Activated CD8-positive, alpha-beta T cell treated with anti-CD3 and anti-CD28 coated beads, Interleukin-2, amount 10 ng/mL, durations not matched to agents 7 days and 5 days (primary cell): ENCODE measurements at places on chromosomes 13 and 19.

DNA sequence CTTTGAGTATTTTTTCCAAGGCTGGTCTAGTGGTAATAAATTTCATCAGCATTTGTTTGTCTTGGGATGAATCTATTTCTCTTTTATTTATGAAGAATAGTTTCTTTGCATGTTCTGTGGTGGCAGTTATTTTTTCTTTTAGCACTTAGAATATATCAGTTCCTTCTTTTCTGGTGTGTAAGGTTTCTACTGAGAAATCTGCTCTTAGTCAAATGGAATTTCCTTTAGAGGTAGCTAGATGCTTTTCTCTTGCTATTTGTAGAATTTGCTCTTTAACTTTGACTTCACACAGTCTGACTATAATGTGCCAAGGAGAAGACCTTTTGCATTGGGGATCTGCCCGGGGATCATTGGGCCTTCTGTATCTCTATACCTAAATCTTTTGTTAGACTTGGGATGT lies 4.1 kb upstream of the SIGLEC6 start:
- DNase-seq, result no peak

- DNase-seq, result no peak
Measured at GRCh38 chr13:94609196-94609595, 7.5 kb downstream of the GPR180 start.

GRCh38 chr19:14683439-14683838 lies 6.4 kb upstream of the ZNF333 start:
- DNase-seq, result no peak

DNA sequence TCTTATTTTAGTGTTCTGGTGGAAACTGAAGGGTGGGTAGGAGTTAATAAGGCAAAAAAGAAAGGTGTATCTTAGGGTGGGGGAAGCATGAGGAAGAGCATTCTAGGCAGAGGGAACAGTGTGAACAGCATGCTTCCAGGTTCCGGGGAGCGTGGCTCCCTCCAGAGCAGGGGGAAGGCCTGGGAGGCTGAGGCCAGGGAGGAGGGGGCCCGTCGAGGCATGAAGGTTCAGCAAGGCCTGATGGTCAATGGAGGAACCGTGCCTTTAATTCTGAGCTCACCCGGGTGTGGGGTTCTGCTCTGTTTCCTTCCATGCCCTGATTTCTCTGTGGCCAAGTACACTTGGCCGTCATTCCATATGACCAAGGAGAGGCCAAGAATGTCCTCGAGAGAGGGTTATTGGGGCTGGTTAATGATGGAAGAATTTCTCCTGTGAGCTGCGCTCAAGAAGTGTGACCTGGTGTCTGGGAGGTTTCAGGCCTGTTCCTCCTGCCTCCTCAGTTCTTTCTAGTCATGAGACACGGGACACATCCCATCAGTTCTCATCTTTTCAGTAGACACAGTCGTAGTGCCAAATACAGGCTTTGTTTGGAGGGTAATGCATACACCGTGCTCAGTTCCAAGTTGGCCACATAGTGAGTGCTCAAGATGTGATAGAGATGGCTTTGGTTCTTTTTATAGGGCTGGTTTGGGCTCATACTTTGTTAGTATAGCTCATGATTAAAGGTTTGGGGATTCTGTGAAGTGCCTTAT lies 73.6 kb downstream of the SIPA1L3 start:
- DNase-seq, result no peak

DNA sequence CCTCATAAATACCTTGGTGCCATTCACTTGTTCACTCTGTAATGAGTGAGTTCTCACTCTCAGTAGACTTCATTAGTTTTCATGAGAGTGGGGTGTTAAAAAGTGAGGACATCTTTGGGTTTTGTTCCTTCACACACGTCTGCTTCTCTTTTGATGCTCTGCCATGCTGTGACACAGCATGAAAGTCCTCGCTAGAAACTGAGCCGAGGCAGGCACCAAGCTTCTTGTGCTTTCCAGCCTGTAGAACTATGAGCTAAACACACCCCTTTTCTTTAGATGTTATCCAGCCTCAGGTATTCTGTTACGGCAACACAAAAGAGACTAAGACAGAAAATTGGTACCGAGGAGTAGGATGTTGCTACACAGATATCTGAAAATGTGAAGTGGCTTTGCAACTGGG lies 43.7 kb downstream of the ALOX5AP start:
- no peak for DNase-seq

GRCh38 chr13:83450591-83450990 lies 431.7 kb downstream of the SLITRK1 start:
- no peak for DNase-seq

DNA sequence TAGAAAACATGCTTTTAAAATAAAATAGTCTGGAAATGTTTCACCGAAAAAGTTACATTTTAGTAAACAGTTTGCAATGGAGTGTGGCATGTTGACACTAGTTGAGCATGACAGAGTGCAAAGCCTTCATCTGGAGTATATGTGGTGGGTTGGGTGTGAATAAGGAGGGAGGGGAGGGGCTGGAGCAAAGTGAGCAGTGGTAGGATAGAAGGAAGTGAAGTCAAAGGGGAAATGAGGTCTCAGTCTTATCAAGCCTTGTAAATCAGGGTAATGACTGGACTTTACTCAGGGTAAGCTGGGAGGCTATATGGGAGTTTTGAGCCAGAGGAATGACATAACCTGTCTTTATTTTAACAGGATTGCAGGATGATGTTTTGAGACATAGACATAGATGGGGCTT lies 222.8 kb downstream of the PCDH20 start:
- DNase-seq, result no peak

DNA sequence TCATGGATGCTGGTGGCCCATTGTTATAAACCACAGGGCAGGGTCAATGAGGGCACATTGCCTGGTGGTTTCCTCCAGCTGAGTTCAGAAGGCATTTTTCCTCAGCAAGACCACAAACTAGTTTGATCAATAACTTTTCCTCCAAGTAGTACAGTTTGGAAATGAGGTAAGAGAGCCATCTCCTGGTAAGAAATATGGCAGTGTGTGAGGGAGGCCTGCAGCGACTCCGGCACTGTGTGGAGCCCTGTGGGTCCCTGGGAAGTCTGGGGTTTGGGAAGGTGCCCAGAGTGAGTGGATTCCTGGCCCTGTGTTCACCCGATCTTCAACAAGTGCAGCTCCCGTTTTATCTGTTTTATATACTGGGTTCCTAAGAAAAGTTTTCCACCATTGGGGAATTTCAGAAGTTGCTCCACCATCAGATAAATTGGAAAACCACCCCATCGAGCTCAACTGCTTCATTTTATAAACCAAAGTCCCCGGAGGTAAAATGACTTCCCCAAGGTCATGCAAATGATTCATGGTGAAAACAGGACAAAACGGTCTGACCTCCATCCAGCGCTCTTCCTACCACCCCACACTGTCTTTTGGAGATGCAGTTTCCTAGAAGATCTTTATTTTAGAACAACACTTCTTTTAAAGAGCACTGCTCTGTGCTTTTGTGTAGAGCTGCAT lies 148.4 kb downstream of the KATNAL1 start:
- DNase-seq, result no peak

GRCh38 chr13:98506728-98507230 lies 70.1 kb downstream of the STK24 start:
- DNase-seq, result no peak

- DNase-seq, result no peak
Measured at GRCh38 chr13:64866331-64866730, 2363.8 kb downstream of the PCDH9 start.

- DNase-seq, result no peak
Measured at GRCh38 chr19:5454743-5455142, 474 bp upstream of the ZNRF4 start.

GRCh38 chr19:15252398-15253018 lies 20.3 kb upstream of the EPHX3 start:
- DNase-seq, result no peak

- no peak for DNase-seq
Measured at GRCh38 chr19:38019396-38019724, 112.4 kb downstream of the SIPA1L3 start.

DNA sequence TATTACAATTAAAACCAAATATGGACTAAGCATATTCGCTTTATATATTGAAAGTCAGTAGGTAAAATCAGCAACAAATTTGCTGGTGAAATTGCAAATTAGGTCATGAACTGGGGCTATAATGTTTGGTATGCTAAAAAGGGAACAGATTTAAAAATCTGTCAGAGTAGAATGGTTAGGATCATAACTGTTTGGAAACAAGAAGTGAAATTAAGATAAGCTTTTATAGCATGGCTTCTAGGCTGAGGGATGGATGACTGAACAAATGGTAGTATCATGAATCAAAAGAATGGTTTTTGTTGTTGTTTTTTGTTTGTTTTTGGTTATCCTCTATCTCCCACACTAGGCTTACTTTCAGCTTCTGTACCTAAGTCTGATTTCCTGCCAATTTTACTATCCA lies 1090.4 kb downstream of the PCDH9 start:
- DNase-seq, result no peak

DNA sequence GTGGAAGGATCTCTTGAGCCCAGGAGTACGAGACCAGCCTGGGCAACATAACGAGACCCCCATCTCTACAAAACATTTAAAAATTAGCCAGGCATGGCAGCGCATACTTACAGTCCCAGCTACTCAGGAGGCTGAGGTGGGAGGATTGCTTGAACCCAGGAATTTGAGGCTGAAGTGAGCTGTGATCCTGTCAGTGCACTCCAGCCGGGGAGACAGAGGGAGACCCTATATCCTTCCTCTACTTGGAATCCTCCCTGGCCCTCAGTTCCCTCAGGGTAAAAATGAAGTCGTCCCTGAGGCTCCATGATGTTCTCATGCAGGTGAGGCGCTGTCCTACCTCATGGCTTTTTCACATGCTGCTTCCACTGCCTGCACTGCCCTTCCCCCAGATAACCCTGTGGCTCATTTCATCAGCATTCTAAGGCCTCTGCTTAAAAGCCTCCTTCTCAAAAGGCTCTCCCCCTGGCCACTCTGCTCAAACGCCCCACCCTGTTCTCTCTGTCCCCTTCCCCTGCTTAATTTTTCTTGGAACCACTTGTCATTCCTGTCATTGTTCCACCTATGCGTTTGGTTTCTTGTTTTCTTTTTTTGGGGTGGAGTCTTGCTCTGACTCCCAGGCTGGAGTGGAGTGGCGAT lies 19.2 kb downstream of the DNM2 start:
- no peak for DNase-seq

DNA sequence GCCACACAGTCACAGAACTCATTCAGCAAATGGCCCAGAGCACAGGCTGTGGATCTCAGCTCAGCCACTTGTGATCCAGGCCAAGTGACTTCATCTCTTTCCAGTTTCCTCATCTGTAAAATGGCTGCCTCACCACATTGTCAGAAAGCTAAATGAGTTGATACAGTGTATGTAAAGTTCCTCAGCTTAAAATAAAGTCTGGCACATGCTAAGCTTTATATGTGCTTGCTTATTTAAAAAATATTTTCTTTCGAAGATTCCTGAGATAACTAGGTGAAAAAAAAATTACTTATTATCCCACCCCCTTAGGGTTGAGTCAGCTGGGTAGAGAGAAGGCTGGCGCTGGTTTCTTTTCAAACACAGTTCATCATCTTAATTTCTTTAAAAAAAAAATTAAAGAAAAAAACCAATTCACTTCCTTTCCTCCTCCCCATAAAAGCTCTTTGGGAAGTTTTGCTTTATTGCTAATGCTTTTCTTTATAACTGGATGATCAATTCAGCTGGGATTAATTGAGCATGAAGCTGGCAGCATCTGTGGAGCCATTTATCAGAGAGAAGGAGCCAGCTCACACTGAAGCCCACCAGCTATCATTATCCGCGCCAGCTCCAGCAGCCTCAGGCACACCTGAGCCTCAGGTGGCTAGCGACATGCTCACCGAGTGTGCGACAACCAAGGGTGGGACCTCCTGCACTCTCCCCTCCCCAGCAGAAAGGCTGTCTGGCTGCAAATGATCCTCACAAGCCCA lies 354.9 kb downstream of the FOXO1 start:
- DNase-seq, result no peak

GRCh38 chr19:7879111-7879807 lies 5.1 kb upstream of the PRR36 start:
- no peak for DNase-seq

- DNase-seq, result no peak
Measured at GRCh38 chr19:3348042-3348441, 18.3 kb upstream of the NFIC start.

DNA sequence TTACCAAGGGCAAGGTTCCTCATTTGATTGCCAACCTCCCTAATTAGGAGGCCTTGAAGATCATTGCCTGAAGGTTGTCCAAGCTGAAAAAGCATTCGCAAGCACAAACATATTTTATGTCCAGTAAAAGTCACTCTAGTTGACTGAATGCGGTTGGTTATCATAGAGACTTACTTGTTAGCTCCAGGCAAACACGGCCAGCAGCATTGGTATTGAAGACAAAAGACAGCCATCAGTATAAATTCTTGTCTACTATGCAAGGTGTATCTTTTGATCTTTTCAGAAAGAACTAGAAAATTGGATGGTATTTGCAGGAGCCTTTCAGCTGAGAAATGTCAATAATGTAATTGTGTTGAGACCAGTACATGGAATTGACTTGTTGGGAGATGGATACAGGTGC lies 129.9 kb downstream of the GPC6 start:
- no peak for DNase-seq

- DNase-seq, result no peak
Measured at GRCh38 chr19:34017024-34017423, 155.3 kb upstream of the LSM14A start.

- DNase-seq, result no peak
Measured at GRCh38 chr13:84096216-84096615, 213.9 kb upstream of the SLITRK1 start.

- no peak for DNase-seq
Measured at GRCh38 chr13:72530471-72530870, 197.0 kb downstream of the MZT1 start.

- no peak for DNase-seq
Measured at GRCh38 chr13:23460309-23460708, 26.8 kb upstream of the SACS start.

- no peak for DNase-seq
Measured at GRCh38 chr19:50780753-50781435, 9.3 kb upstream of the ACP4 start.

GRCh38 chr13:44300895-44301638 lies 72.6 kb upstream of the SERP2 start:
- DNase-seq, result no peak

- no peak for DNase-seq
Measured at GRCh38 chr13:96503481-96503880, 413.6 kb downstream of the HS6ST3 start.

DNA sequence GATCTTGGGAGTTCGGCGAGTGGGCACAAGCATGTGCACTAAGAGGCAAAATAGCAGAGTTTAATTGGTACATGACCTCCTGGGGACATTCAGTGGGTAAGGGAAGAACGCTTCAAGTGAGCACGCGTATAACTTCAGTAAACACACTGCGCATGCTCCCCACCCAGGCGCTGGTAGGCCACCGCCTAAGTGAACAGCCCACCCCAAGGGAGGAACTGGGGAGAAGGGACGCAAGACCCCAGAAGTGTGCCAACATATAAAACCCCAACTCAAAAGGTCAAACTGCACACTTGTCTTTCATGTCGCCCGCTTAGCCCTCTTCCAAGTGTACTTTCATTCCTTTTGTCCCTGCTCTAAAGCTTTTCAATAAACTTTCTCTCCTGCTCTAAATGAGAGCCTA lies 10.5 kb upstream of the NTN5 start:
- peak; percentile 24 for DNase-seq

- no peak for DNase-seq
Measured at GRCh38 chr13:39039041-39039440, 785 bp downstream of the NHLRC3 start.
